ENCODE measurements at places on chromosomes 13 and 19.

DNA sequence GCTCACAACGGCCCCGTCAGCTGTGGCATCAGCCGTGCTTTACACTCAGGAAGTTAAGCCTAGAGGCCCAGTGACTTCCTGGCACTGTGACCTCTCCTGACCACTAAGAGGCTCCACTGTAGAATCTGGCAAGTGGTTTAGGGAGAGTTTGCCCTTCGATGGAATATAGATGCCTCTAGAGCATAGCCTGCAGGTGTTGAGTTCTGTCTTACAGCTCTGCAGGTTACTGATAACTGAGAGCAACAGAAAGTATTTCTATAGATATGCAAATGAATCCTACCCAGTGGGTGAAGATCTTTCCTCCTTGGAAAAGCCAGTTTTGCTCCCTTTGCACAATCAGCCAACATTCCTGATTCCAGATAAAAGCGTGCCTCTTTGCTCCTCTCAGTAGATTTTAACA lies 35.8 kb downstream of the ATP12A start:
- no peak for DNase-seq

- peak; percentile 60 for DNase-seq
Measured at GRCh38 chr19:44111910-44112463, 1.2 kb upstream of the ZNF225 start.

DNA sequence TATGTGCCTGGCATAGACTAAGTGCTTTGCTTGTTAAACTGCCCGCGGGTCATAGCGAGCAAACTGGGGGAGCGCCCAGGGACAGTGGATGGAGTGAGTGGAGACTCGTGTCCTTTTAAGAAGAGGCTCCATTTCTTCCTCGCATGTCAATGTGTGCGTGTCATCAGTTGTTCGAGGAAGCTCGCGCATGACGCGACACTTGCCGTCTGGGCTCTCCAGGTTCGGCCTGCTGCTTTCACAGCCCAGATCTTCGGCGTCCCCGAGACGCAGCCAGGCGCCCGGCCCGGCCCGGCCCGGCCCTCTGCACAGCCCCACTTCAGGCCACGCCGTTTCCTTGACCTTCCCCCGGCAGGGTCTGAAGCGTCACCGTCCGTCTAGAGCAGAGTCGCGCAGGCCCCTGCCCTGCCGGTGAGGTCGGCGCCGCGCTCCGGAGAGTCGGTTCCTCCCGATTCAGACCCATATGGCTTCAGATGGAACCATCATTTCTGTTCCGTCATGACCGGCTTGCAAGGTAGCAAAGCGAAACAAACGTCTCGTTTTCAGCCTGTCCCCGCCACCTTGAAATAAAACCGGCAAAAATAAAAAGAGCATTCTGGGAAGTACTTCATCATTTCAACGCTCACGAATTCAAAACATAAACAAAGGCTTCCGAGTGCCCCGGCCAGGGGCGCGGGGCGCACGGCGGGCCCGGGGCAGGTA lies 599 bp upstream of the ARHGEF7 start:
- no peak for DNase-seq

GRCh38 chr19:2319551-2319950 lies 8.8 kb downstream of the LSM7 start:
- no peak for DNase-seq

- DNase-seq, result no peak
Measured at GRCh38 chr13:89749888-89750287, 1597.6 kb upstream of the MIR17HG start.

GRCh38 chr13:46210362-46211083 lies 1.2 kb upstream of the LRRC63 start:
- no peak for DNase-seq

GRCh38 chr19:39135701-39136100 lies 10.1 kb downstream of the PAK4 start:
- DNase-seq, result no peak

- DNase-seq, result no peak
Measured at GRCh38 chr13:82963226-82964099, 918.8 kb downstream of the SLITRK1 start.

Measured in fibroblast of skin of left quadriceps (primary cell).